ENCODE measurements at places on chromosomes 3 and 15.
A peak's percentile ranks its signal among the peaks of the same experiment; 100 is the strongest.

DNA sequence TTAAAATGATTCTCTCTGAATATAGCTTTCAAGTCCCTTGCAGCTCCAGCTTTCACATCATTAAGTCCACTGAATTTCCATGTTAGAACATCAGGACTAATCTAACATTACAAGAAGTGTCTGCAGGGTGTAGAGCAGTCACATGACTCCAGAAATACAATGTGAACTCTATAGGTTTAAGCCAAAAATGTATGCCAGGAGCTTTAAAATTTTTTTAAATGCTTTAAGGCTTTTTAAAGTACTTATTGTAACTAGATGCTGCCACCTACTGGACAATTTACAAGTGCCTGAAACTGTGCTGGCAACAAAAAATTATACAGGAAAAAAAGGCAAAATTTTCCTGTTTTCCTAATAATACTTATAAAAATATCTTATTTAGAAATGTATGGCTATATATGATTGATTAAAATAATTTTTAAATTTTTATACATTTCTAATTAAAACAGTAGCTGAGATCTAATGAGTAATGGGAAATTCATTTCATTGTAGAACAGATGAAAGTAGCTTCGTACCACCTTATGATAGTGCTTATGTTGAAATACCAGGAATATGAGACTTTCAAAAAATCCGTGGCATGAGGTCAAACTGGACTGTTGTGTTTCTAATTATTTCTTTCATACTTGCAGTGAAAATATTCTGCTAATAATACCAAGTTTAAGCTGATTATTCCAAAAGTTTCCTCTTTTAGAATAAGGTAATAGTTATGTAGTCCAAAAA lies 25.7 kb downstream of the FSIP1 start:
- no peak for DNase-seq

GRCh38 chr3:29339016-29339833 lies 58.4 kb downstream of the RBMS3 start:
- DNase-seq: no peak

- DNase-seq: no peak
These were observed 449.6 kb upstream of the TGFBR2 start for GRCh38 chr3:30156586-30157498.

DNA sequence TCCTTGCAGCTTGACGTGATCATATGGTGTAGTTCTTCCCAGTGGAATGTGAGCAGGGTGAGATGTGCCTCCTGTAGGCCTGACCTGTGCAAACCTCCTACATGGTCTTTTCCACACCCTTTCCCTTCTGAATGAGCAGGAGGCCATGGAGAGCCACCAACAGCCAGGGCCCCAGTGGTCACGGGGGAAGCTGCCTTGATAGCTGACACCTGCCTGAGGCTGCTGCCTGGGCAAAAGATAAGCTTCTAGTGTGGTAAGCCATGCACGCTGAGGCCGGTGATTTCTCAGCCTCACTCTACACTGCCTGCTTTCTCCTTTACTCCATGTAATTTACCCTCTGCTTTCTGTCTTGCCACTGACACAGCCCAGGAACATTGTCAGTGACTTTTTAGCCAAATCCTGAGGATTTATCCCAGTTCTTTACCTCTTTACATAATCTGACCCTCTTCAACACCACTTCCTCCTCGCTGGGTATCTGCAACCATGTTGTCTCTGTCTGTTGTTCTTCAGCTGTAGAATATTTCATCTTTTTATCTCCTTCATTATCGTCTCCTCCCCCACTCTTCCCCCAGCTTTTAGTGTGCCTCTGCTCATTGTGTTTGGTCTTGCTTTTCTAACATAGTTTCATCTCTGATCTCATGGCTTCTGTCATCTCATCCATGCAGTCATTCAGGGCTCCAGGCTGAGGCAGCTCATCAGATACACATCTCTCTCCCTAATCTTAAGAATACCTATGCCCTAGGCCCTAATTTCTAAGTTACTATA lies 11.2 kb upstream of the KBTBD12 start:
- no peak for DNase-seq

DNA sequence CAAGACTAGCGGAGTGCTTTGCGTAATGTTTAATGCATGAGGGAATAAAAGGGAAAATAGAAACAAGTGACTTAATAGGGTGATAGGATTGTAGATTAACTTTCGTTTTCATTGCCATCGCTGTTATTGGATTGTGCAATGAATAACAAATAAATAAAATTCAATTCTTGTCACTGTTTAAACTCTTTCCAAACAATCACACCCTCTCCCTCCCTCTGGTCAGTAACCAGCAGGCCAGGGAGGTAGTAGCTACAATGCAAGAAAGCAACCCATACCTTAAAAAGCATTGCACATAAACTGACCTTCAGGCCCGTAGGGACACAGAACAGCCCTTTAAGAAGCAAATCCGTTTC lies 705 bp upstream of the TFRC start:
- DNase-seq: no peak

GRCh38 chr3:40086890-40087883 lies 222.3 kb upstream of the EIF1B start:
- no peak for DNase-seq

GRCh38 chr15:78103406-78104118 lies 11.2 kb downstream of the SH2D7 start:
- no peak for DNase-seq

- DNase-seq: no peak
These were observed 470.1 kb upstream of the ATP11B start for GRCh38 chr3:182323126-182323700.

GRCh38 chr3:161337311-161337710 lies 34.0 kb downstream of the SPTSSB start:
- DNase-seq: no peak

- no peak for DNase-seq
These were observed 119.4 kb upstream of the CGNL1 start for GRCh38 chr15:57256939-57257338.

DNA sequence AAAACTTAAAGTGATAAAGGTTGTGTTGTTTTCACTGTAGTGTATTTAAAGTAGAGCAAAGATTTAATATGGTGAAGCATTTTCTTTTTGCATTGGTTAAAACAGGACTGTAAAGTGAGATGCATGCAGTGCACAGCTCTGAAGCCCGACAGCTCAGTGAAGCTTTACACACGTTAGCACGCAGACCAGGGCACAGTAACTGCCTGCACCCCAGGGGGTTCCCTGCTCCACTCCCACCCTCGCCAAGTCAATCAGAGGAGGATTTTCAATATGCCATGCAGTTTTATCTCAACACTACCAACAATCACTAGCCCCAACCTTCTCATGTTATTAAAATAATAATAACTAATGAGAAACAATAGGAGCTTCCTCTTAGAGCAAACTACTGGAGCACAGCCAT lies 28.1 kb upstream of the BCL2L10 start:
- DNase-seq: no peak

DNA sequence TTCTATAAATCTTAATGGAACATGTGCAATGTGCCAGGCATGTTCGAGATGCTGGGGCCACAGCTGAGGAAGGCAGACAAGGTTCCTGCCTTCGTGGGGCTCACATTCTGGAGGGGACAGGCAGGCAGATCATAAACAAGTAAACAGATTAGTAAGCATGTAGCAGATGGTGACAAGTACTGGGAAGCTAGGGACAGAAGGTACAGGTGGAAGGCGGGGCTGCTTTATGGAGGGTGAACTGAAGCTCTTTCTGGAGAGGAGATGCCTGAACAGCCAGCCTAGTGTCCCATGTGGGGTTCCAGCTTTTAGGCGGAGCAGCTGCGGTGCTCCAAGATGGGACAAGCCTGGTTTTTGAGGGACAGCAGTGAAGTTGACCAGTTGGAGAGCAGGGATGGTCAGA lies 74.7 kb upstream of the SNRK start:
- DNase-seq: no peak

DNA sequence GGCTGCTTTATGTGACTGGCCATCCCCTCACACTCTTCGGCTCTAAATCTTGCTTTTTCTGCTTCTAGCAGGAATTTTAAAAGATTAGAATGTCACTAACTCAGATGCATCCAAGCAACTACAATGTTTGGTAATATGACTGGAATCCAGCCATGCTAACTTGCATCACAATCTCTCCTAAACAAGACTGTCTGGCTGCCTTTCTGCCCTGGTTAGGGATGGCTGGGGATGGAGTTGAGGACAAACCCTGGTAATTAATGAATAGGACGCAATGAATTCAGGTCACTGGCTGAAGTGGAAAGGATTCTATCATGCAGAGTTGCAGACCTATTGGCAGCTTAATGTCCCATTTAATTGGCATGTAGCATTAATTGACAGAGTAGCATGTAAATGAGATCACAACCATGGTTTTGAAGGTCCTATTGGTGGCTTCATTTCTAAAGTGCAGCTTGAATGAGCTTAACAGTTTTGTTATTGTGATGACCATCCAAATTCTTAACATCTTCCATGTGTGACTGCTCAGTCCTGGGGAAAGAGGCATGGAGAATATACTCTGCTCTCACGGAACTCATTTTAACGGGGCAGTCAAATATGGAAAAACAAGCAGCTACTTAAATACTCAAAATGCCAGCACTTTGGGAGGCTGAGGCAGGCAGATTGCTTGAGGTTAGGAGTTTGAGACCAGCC lies 21.7 kb downstream of the NMNAT3 start:
- no peak for DNase-seq

- no peak for DNase-seq
These were observed 94.2 kb upstream of the PPP2R3A start for GRCh38 chr3:135871311-135871710.

- DNase-seq: no peak
These were observed 15.4 kb downstream of the PSTPIP1 start for GRCh38 chr15:77010312-77010686.

GRCh38 chr3:474828-475227 lies 278.3 kb downstream of the CHL1 start:
- no peak for DNase-seq

DNA sequence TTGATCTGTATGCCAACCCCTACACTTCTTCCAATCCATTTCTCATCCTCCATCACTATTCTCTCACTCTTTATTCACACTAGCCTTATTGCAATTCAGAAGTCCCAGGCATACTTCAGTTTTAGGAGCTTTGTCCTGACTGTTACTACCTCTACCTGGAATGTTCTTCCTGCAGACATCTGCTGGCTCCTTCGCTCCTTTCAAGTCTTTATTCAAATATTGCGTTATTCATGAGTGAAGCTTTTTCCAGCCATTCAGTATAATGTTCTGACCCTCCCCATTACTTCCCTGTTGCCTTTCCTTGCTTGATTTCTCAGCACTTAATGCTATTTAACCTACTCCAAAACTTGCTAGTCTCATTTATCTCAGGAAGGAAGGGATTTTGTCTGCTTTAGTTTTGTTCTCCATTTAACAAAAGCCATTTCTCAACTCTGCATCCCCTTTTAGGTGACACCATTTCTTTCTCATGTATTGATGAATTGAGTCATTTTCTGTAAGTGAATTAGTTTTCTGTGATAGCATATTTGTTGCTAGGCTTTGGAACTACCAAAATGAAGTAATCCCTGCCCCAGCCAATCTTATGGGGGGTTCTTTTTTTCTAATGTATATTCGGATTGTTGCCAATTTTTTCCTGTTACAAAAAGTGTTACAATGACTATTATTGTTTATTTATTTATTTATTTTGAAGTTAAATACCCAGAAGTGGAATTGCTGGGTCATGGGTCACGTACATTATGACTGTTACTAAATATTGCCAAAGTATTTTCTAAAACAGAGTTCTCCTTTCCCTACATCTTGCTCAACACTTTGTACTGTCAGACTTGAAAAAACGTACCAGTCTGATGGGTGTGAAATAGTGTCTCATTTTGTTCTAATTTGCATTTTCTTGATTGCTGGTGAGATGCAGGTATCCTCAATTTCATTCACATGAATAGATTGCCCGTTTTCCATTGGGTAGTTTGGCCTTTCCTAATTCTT lies 9.4 kb downstream of the ATP11B start:
- no peak for DNase-seq

DNA sequence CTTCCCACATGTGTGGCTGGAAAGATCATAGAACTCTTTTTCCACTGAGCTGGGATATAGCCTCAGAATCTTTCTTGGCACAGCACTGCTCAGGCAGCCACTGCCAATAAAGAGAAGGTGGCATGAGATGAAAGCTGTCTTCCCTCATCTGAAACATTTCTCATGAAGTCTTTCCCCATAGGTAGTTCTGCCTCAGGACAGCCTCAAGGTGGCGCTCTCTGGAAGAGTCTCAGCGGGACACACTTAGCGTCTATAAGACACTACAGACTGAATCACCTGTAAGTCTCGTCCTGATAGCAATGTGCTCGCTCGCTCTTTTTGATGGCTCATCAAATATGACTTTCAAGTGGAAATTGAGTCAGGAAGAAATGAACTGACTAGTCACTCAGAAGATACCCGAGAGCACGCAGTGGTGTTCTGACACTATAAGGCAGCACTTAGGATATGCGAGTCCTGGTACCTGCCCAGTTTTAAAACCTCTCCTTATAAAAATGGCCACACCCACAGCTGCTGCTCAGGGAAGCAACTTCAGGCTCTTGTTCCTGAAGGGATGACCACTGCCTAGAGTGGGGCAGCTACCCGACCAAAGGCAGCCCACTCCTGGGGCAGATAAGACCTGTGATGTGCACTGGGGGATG lies 269.5 kb downstream of the SUCLG2 start:
- peak; percentile 63 for DNase-seq

- DNase-seq: no peak
These were observed 230.4 kb downstream of the GABRG3 start for GRCh38 chr15:27201425-27201824.

DNA sequence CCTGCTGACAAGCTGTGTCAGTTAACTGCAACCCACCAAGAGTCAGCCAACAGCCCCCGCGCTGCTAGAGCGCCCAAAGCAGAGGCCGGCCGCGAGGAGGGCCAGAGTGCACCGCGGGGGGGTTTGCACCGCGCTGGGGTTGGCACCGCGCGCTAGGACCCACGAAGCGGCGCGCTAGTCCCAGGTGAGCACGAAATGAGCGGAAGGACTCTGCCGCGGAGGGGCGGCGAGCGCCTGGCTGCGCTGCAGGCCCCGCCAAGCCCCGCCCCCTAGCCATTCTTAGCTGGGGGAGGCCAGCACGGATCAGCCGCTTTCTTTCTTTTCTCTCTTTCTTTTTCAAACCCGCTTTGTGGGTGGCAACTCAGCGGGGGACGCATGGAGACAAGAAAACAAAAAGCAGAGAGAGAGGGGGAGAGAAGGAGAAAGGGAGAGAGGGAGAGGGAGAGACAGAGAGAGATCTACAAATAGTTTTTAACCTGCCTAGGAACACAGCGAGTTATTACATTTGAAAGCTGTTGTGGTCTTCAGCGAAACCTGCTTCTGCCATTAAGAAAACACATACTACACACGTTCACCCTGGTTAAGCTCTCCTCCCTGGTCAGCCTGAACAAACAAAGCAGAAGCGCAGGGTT lies 6.9 kb upstream of the FOXB1 start:
- peak; percentile 91 for DNase-seq

All from ecto neural progenitor cell (in vitro differentiated cells).